ENCODE measurements at places on chromosomes 3 and 15. TPM values are rescaled to one million over a fixed set of nuclear protein-coding genes. Genes with fewer than 3 reads are reported as not detected.

- no peak for DNase-seq
Observed at GRCh38 chr15:31330836-31331235, 4.2 kb downstream of the KLF13 start.

- DNase-seq, result no peak
Observed at GRCh38 chr3:118813472-118813871, 221.2 kb downstream of the IGSF11 start.

DNA sequence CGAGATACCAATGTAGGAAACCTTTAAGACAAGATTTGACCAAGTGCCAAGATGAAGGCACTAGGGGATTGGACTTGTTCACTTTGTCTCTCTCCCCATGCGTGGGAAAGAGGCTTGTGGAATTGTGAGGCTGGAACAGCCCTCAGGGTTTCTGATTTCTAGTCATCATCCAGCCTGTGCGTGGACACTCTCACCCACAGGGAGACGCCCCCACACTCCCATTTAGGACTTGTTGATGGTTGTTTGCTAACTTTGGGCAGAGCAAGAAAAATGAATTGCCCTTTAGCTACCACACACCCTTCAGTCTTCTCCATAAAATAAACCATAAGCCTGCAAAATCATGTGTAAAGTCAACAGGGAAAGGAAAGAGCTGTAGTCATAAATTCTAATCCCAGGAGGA lies 18.4 kb downstream of the ACKR2 start:
- DNase-seq, result no peak

GRCh38 chr15:59751552-59752413 lies 62.7 kb upstream of the BNIP2 start:
- DNase-seq, result no peak

DNA sequence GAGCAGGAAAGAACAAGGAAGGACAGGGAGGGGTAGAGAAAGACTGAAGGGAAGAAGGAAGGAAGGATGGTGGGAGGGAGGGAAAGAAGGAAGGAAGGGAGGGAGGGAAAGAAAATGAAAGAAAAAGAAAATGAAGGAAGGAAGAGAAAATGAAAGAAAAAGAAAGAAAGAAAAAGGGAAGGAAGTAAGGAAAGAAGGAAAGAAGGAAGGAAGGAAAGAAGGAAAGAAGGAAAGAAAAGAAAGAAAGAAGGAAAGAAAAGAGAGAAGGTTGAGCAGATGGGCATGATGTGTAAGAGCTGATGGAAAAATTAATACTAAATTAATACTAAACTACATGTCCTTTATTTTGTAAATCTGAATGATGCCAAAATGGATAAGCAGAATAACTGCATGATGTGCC lies 418.3 kb upstream of the CDIN1 start:
- no peak for DNase-seq

DNA sequence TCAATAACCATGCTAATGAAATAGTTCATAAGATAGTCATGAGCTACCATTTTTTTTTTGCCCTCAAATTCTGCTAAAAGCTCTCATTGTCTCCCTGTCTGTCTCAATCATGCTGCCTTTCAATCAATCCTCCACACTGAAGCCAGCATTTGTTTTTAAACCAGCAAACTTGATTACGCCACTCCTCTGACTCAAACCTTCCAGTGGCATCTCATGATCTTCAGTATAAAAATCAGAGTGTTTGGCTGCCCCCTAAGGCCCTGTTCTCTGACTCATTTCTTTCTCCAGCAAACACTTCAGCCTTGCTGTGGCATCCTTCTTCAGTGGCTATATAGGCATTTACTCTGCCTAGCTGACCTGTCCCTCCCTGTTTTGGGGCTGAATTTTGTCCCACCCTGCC lies 36.0 kb upstream of the EOMES start:
- no peak for DNase-seq

PLA2G4D gene
- 26.5 TPM for total RNA-seq

RHCG gene
- 1,938 TPM for total RNA-seq

DNA sequence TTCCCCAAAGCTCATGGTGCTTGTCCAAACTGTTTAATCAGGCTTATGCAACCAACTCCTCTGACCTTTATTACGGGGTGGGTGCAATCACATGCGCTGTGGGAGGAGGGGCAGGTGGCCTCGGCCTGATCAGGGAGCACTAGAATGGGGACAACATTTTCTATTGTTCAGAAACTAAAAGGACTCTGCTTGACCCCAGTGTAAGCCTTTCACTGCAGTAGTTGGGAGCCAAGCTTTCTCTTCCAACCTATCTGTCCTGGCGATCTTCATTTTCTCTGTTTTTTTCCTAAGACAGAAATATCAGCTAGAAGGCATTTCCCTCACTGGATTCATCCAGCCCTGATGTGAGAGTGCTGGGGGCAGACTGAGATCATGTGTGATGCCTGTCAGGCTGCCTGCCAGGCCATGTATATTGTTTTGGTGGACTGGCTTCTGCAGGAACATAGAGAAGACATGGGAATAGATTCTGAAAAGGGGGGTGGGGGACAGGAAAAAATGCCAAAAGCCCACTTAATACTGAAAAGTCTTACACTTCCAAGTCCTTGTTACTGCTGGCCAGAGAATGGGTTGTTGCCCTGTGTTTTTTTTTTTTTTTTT lies 627.0 kb upstream of the TBL1XR1 start:
- DNase-seq, result no peak

DNA sequence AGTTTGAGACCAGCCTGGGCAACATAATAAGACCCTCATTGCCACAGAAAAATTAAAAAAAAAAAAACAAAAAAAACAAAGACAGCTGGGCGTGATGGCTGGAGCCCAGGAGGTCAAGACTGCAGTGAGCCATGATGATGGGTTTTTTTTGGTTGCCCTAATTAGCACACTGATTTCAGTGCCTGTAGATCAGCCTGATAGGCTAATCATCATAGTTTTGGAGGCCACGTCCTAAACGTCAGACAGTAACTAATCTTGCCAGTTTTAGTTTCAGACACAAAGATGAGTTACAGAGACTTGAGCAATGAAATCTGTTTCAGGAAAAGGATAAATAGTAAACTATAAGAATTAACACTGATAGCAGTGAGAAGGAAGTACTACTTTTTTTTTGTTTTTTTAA lies 55.4 kb downstream of the LRCH3 start:
- no peak for DNase-seq

DNA sequence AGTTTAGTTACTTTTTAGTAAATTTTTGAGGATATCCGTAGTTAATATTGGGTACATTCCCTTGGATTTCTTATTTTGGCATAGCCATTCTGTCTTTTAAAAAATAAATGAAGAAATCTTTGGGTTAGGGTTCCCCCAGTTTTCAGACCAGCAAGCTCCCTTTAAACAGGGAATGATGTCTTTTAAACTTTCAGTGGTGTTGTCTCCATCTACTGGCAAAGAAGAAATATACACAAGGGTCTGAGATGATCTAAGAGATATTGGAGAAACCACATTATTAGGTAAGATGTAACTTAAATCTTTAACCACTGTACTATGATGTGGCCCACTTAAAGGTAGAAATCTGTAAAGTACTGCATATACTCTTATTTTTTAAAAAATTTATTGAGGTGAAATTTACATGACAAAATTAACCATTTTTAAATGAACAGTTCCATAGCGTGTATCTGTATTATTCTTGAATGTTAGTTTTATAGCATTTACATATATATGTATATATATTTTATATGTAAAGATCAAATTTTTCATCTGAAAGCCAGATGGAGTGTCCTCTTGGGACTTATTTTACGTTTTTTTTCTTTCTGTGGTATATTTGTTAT lies 35.1 kb upstream of the EIF3J start:
- DNase-seq, result no peak

DNA sequence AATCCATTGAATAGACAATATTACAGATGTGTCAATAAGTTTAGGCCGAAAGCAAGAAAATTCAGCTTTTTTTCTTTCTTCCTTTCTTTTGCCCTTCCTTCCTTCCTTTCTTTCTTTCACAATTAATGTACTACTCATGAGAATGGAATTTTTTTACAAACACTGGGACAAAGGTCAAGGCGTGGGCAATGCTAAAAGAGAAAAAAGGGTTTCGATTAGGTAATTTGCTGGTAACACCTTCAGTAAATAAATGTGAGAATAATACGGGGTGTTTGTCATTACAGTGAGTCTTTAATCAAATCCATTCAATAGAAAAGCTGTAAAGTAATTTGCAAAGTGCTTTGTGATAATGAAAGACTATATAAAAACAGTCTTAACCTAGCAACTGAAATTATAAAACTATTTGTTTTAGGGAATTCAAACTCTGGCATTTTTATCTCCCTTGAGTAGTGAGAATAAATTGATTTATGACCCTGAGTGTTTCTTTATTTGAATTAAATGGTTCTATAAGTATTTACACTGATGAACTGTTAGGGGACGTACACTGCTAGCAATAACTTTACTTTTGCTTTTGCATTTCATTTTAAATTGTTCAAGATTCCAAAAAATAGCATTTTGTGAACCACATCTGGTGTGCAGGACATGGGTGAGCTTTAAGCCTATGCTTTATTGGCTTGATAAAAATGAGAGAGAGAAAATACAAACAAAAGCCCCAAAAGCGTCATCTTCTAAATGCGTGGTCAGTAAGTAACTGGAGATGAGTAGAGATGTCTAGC lies 104.2 kb upstream of the THRB start:
- DNase-seq, result no peak

Measured in vagina (tissue), 2 donors.